ENCODE measurements at places on chromosomes 2 and 18. TPM values are rescaled to one million over a fixed set of nuclear protein-coding genes. Genes with fewer than 3 reads are reported as not detected.

- H3K4me1 ChIP-seq: no peaks in the 10 kb centered on the region
- no peak overlapping the region for H3K27ac ChIP-seq
- no peaks in the 10 kb centered on the region for H3K36me3 ChIP-seq
- no peak overlapping the region for H3K4me3 ChIP-seq
- DNase-seq: no peak
Observed at GRCh38 chr2:198173242-198173641, 368.8 kb downstream of the PLCL1 start.

- DNase-seq: no peak
- no peaks in the 10 kb centered on the region for H3K27me3 ChIP-seq
- H3K36me3 ChIP-seq: no peaks in the 10 kb centered on the region
- no peaks in the 10 kb centered on the region for H3K4me1 ChIP-seq
Observed at GRCh38 chr18:52531836-52532235, 191.8 kb downstream of the DCC start.

- no peak overlapping the region for H3K4me3 ChIP-seq
- no peaks in the 10 kb centered on the region for H3K27me3 ChIP-seq
- H3K36me3 ChIP-seq: no peaks in the 10 kb centered on the region
- DNase-seq: no peak
Observed at GRCh38 chr18:58669731-58670378, 1.4 kb upstream of the MALT1 start.

- H3K27ac ChIP-seq: no peak overlapping the region
- no peaks in the 10 kb centered on the region for H3K27me3 ChIP-seq
- H3K4me1 ChIP-seq: peaks cover 38% of the 10 kb centered on the region
- H3K4me3 ChIP-seq: no peak overlapping the region
Observed at GRCh38 chr18:48918660-48919456, 31.9 kb downstream of the SMAD7 start.

- no peak overlapping the region for H3K27ac ChIP-seq
- H3K4me3 ChIP-seq: no peak overlapping the region
- DNase-seq: no peak
- no peaks in the 10 kb centered on the region for H3K27me3 ChIP-seq
- H3K36me3 ChIP-seq: no peaks in the 10 kb centered on the region
Observed at GRCh38 chr2:33145459-33145858, 198.7 kb downstream of the LTBP1 start.

DNA sequence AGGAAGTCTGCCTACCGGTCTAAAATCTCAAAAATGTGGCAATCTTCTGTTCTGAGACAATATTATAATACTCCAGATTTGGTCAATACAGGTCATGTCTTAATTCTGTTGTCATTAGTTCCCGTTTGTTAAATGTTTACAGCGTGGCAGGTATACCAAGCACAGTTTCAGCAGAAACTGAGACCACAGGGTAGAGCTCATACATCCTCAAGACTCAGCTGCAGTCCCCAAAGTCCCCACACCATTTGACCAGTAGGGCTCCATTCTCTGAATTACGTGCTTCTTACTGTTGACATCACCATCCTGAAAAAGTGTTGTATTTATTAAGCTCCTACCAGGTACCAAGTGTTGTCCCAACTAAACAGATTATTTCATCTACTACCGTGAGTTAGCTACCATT is 157.1 kb downstream of the MC4R start:
- H3K27ac ChIP-seq: no peak overlapping the region
- H3K27me3 ChIP-seq: no peaks in the 10 kb centered on the region
- no peaks in the 10 kb centered on the region for H3K36me3 ChIP-seq
- no peaks in the 10 kb centered on the region for H3K4me1 ChIP-seq

ROCK1 gene
- 41.5 TPM for polyA plus RNA-seq

Measured in large intestine (tissue), 12 donors.